Suppressor macrophage treated with lipopolysaccharide for 4 hours (primary cell): ENCODE measurements at places on chromosomes 6 and 20.

DNA sequence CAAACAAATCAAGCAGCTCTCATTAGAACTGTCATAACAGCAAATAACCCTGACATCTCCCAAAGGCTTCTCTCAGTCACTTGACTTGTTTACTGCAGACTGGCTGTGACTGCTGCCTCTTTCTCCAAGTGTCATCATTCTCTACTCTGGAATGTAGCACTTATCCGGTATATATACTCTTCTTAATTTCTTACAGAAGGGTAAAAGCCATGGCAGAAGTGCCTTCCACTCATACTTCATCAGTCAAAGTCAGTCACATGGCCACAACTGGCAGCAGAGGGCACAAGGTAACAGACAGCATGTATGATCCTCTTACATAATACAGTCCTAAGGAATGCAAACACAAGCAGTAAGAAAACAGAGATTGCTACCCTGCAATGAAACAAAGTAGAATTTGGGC is 9.3 kb downstream of the NAPB start:
- DNase-seq: peak; percentile 1

- DNase-seq: peak; percentile 52
Measured at GRCh38 chr6:129929433-129929832, 68.3 kb upstream of the TMEM244 start.

DNA sequence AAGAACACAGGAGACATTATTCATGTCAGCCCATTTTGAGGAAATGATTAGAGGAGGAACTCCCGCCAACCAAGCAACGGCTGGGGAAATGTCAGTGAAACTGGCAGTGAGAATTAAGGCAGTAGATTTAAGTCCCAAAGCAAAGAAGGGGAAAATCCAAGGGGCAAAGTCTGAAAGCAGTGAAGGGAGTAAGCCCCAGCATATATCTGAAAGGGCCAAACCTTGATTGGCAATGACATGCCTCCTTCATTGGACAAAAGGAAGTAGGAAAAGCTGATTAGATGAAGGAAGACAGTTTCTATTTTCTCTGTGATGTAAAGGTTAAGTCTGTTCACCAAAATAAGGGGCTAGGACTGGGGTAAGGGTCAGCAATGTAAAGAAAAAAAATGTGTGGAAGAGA is 190.3 kb downstream of the RNF144B start:
- no peak for DNase-seq

GRCh38 chr6:168408504-168409136 is 32.4 kb upstream of the SMOC2 start:
- no peak for DNase-seq

DNA sequence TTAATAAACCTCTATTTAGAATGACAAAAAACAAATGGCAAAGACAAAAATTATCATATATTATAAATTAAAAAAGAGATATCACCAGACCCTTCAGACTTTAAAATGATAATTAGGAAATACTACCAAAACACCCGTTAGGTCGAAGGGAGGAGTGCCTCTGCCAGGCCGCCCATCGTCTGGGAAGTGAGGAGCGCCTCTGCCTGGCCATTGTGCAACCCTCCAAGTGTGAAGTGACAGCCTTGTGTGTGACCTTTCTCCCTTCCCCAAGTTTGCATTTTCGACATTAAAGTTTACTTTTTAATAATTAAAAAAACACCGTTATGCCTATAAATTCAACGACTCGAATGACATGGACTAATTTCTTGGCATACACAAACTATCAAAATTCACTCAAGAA is 64.5 kb upstream of the TASP1 start:
- no peak for DNase-seq

GRCh38 chr6:159778131-159778530 is 11.3 kb downstream of the TCP1 start:
- no peak for DNase-seq

GRCh38 chr6:15516923-15517560 is 145.8 kb downstream of the DTNBP1 start:
- DNase-seq: no peak

- peak; percentile 27 for DNase-seq
Measured at GRCh38 chr6:139060332-139060731, 31.8 kb downstream of the ABRACL start.

- DNase-seq: no peak
Measured at GRCh38 chr6:152705327-152705726, 7.6 kb downstream of the MYCT1 start.

- no peak for DNase-seq
Measured at GRCh38 chr20:38313676-38314075, 9.7 kb downstream of the BPI start.

GRCh38 chr6:88631830-88632229 is 331.6 kb downstream of the RNGTT start:
- no peak for DNase-seq

- peak; percentile 71 for DNase-seq
Measured at GRCh38 chr6:30169658-30170614, 6.6 kb downstream of the TRIM15 start.

DNA sequence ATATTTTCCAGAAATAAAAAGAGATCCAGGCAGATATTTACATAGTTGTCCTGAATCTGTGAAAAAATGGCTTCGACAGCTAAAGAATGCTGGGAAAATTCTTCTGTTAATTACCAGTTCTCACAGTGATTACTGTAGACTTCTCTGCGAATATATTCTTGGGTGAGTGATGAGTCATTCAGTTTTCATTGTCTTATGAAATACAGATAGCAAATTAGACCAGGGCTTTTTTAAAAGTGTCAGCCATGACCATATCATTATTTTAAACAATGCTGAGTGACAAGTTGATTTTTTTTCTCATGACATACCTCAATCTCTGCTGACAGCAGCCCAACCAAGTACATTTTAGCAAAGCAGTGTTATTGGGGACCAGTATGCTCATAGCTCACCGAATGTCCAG is 32.8 kb downstream of the TSPYL4 start:
- DNase-seq: peak; percentile 6

DNA sequence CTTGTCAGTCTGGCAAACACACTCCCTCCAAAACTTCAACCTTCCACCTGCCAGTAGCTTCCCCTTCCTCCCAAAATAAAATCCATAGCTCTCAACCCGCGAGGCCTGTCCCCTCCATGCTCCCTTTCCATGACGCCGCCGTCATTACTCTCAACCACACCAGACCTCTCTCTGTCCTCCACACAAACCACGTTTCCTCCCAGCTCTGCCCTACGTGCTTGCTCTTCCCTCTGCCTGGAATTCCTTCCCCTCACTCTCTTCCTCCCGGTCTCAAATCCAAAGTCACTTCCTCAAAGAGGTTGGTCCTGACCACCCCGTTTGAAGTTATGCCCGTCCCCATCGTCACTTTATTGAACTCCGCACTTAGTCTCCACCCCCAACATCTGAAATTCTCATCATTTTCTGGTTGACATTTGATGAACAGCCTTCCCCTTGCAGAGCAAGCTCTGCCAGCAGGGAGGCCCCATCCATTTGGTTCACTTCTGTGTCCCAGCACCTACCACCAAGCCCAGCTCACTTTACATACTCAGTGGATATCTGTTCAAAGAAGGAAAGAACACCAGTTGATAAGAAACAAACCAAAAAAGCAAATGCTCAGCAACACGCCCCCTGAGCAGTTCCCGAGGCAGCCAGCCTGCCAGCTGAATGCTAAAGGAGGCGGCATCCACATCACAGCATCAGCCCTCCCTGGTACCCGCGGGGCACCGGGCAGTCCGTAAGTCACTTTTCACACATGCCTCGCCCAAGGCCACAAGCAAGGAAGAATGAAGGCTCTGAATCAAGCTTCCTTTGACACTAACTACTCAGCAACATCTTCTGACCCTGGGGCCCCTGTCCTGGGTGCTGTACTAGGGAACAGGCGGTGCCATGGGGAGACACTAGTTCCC is 125.0 kb downstream of the NFATC2 start:
- DNase-seq: no peak

DNA sequence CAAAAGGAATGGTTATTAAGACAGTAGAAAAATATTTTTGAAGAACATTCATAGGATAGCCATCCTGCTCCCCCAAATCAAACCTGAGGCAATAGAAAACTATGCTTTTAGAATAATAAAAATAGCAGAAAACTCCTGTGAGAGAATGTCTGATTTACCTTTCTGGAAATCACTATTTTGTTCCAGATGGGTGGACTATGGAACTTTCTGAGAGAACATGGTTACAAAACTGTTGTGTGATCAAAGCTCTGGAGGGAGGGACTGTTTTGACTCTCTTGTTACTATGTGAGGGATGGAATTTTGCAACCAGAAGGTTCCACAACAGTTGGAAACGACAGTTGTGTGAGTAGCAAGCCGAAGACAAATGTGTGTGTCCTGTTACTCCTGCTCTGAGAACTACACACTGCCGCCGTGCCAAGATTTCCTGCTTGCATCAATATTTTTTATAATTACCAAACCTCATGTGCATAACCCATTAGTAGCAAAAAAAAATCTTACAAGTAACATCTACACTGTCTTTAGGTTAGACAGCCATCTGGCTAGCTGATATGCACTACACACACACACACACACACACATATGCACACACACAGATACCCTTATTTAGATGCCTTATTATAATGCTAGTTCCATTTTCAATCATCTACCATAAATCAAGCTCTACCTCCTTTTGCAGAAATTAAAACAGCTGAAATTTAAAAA is 11.0 kb upstream of the HIVEP1 start:
- no peak for DNase-seq

- DNase-seq: peak; percentile 57
Measured at GRCh38 chr6:45590226-45590625, 212.5 kb upstream of the SUPT3H start.

GRCh38 chr6:124577734-124578281 is 384.4 kb upstream of the RNF217 start:
- no peak for DNase-seq

DNA sequence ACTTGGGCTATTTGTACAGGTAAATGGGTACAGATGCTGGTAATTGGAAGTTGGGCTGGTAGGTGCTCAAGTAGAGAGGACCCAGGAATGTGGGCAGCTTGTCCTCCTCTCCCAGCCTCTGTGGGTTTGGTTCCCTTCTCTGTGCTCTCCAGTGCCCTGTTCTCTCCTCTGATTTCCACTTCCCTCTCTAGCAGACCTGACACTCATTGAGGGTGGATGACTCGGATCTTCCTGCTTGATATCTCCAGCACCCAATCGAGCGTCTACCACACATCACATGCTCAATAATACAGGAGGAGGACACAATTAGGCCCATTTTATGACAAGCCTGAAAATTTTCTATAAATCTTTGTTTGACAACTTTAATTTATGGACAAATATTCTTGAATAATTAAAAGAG is 23.7 kb downstream of the CST1 start:
- peak; percentile 8 for DNase-seq

DNA sequence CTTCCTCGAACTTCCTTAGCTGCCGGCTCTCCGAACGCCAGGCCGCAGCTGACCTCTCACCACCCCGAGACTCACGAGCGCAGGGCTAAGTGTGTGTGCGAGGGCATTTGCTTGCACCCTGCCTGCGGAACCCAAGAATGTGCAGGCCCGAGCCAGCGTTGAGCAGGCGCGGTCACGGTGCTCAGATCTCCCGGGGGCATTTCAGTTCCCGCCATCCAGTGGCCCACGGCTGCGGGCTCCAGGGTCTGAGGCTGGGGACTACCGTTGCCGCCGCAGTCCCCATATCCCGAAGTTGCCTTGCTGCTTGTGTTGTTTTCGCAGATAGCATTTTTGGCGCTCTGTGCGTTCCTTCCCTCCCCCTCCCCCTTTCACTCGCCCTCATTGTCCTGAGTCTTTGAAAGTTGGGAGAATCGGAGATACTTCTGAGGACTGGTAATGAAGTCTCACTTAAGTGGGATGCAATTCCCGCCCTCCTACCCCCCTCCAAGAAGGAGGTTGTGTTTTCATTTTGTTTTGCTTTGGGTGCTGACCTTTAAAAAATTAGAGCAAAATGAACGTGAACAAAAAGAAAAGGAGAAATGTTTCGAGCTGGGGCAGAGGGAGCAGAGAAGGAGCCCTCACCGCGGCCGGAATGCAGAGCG is 1.7 kb downstream of the NR2E1 start:
- no peak for DNase-seq

DNA sequence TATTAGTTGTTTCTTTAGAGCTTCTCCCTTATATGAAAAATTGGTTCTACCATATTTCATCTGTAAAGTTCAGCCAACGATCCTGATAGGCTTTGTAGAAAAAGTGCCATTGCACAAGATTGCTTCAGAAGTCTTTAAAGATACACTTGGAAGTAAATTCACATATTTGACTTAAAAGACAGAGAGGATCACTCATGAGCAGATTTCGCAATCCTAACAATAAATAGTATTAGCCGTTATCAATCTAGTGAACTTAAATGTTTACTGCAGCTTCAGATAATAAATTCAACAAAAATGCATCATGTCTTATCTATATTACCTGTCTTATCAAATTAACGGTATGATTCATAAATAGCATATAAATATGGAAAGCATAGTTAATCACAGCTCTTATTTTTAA is 8.7 kb upstream of the SLC17A4 start:
- DNase-seq: no peak

GRCh38 chr20:49674383-49675352 is 39.0 kb downstream of the B4GALT5 start:
- DNase-seq: no peak

DNA sequence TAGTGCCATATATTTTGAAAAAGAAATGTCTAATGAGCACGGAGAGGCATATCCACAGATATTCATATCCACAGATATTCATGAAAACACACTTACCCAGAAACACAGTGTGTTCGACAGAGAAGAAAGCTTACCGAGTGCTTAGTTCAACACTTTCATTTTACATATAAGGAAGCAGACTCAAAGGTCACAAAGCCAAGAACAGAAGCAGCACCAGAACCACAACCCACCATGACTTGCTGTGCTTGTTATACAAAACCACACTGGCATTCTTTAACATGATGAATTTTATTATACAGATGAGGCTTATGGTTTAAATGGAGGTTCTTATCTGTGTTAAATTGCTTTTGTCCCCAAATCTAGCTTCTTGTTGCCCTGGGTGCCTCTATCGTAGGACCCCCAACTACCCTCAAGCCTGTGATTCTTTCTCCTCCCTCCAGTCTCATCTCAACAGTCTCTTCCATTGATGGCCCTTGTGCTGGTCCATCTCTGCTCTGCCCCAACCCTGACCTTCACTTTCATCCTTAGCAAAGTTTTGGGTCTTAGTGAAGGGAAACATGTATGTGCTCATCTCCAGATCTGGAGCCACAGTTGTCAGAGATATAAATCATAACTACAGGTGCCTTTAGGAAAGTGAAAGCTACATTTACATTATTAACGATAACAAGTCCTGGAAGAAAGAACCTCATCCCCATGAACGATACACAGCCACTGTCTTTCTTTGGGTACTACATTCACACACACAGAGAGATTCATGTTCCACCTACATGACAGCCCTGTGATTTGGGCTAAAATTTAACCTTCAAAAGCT is 40.0 kb downstream of the SF3B5 start:
- peak; percentile 62 for DNase-seq
